ENCODE measurements at places on chromosomes 11 and 22.
A peak's percentile ranks its signal among the peaks of the same experiment; 100 is the strongest.

- no peak for DNase-seq
Observed at GRCh38 chr11:104588446-104588845, 309.8 kb downstream of the CASP12 start.

- DNase-seq: no peak
Observed at GRCh38 chr11:134502153-134502550, 90.1 kb upstream of the B3GAT1 start.

GRCh38 chr11:15795378-15795777 is 561.0 kb downstream of the SOX6 start:
- no peak for DNase-seq

GRCh38 chr22:19226428-19226827 is 47.9 kb upstream of the SLC25A1 start:
- DNase-seq: no peak

GRCh38 chr22:39992088-39992826 is 2.5 kb upstream of the FAM83F start:
- no peak for DNase-seq

GRCh38 chr11:122633219-122633829 is 22.2 kb upstream of the UBASH3B start:
- peak; percentile 42 for DNase-seq

DNA sequence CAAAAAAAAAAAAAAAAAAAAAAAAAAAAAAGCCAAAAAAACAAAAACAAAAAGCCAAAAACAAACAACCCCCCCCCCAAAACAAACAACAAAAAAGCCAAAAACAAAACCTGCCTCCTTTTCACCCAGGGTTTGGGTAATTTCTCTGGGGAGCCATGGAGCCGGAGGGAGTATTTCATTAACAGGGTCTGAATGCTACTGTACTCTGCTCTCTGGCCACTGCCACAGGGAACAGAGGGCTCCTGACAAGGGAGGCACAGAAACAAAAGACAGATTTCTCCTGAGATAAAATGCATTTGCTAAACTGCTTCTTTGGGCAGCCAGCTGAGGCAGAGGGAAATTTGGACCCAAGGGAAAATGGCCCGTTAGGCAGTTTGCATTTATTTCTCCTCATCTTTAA is 266.0 kb upstream of the SYN3 start:
- no peak for DNase-seq

GRCh38 chr11:111796696-111797095 is 30.5 kb upstream of the PPP2R1B start:
- DNase-seq: no peak

DNA sequence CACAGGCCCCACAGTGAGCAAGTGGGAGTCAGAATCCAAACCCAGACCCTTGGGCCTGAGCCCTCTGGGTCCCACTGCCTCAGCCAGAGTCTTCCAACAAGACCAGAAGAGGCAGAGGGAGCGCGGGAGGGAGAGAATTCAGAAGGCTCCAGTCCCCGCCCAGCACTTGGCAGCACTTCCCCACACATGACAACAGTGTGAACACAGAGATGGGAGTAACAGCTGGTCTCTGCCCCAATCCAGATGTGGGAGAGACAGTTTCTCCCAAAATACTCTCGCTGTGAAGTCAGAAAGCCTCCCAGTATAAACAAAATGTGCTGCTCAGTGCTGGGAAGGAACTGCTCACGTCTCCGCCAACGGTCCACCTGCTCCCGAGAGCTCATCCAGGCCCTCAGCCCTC is 219.9 kb downstream of the MN1 start:
- DNase-seq: peak; percentile 74

DNA sequence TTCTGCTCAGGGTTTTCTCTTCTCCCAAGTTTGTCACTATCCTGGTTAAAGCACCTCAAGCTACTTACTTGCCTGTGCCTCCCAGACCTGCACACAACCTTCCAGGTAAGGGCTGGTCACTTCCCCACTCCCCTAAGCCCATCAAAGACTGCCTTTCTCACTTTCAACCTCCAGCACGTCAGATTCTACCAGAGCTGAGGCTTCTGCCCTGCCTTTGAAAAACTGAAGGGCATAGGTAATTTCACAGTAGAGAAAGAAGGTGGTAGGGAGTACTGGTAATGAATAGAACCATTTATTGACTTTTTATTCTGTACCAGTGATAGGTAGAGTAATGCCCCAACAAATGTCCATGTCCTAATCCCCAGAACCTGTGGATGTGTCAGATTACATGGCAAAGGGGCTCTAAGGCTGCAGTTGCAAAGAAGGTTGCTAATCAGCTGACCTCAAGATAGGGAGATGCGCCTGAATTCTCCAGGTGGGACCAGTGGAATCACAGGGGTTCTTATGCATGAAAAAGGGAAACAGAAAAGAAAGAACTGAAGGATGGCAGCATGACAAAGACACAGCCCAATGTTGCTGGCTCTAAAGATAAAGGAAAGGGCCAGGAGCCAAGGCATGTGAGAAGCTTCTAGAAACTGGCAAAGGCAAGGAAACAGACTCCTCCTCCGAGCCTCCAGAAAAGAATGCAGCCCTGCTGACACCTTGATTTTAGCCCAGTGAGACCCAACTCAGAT is 89.0 kb downstream of the SLC1A2 start:
- no peak for DNase-seq

GRCh38 chr11:5727691-5728090 is 8.6 kb upstream of the OR56B1 start:
- no peak for DNase-seq
